ENCODE measurements at places on chromosomes 12 and 14.

- DNase-seq = no peak
Observed at GRCh38 chr12:114269153-114269552, 136.8 kb downstream of the TBX5 start.

DNA sequence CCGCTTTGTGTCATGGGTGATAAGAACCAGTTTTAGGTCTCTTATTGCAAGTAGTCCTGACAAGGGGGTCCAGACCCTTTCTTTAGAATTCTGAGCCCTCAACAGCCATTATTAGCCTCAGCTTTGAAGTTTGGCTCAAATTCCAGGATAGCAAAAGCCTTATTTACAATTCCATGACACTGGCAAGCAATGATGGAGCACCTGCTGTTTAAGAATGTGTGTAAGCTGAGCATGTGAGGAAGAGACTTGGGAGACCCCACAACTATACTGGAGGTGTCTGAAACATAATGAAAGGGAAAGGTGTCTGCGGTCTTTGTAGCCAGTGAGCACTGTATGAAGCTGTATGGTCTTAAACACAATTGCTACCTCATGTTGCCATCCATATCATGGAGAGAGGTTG, 119.8 kb downstream of the TBX5 start:
- no peak for DNase-seq

- DNase-seq = no peak
Observed at GRCh38 chr12:12705838-12706520, 10.0 kb upstream of the GPR19 start.

DNA sequence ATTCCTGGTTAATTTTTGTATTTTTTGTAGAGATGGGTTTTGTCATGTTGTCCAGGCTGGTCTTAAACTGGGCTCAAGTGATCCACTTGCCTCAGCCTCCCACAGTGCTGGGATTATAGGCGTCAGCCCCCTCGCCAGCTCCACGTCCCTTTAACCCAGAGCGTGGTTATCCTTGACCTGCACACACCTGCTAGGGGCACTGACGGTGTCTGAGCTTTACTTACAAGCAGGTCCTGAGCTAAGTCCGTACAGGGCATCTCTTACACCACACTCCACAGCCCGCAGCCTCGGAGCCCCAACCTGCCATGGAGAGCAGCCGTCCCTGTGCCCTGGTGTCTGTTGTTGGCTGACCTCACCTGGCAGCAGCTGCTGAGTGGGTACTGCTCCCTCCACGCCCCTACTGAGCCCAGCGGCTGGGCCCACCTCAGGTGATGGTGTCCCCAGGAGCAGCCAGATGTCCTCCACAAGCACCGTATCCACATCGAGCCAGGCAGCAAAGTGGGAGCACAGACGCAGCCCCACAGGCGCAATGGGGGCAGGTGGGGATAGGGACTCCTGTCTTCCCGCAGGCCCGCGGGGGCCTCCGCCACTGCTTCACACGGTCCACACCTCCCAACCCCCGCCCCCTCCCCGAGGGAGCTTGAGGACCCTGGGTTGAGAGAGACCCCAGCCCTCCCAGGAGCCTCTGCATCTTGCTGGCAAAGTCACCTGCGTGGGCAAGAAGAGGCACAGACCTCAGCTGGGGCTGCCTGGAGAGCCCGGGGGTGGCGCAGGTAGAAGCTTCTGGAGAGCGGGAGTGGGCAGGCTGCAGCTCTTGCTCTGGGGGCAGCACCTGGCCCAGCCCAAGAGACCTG, 325.4 kb upstream of the SFSWAP start:
- no peak for DNase-seq

DNA sequence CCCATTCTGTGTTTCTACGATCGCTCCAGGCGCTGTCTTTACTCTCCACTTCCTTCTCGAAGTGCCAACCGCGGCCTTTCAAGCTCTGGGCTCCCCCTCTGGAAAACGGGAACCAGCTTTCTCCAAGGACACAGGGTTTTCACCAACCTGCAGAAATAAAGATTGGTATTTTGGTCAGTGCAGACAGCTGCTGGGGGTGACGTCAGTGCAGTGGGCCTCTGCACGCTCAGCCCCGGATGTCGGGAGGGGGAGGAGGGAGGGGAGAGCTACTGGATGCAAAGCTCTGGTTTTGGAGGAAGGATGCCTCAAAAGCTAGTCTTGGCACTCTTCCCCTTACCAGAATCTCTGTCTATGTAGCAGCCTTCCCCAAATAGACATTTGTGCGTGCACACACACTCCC, 19.9 kb downstream of the HRK start:
- no peak for DNase-seq

GRCh38 chr14:49621114-49621881, 699 bp downstream of the MGAT2 start:
- peak; percentile 37 for DNase-seq

GRCh38 chr12:109883461-109883860, 3.1 kb upstream of the GLTP start:
- DNase-seq = no peak

- DNase-seq = no peak
Observed at GRCh38 chr12:68400226-68400829, 68.2 kb upstream of the MDM1 start.

DNA sequence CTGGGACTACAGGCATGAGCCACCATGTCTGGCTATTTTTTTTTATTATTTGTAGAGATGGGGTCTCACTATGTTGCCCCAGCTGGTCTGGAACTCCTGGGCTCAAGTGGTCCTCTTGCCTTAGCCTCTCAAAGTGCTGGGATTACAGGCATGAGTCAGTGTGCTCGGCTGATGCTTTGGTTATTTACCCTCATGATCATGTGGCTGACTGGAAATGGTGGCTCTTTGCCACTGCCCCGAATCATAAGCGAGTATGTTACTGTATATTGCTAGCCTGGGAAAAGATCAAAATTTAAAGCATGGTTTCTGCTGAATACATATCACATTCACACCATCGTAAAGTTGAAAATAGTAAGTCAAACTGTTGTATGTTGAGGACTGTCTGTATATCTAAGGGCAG, 101.1 kb downstream of the RGS6 start:
- peak; percentile 55 for DNase-seq

GRCh38 chr14:76736514-76736913, 24.8 kb upstream of the VASH1 start:
- DNase-seq = no peak

DNA sequence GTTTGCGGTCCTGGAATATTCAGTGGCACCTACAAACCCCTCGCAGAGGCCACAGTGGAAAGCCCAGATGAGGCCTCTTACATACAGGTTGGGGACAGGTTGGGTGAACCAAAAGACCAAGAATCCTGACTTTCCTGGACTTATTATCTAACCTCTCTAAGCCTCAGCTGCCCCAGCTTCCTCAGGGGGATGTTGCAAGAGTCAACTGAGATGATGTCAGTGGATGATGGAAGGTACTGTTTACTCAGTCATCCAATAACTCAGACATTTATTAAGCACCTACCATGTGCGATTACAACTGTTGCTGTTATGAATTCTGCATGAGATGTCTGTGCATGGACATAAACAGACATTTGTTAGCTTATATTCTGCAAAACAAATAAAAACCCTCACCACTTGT, 72.8 kb downstream of the RFX4 start:
- DNase-seq = no peak
